ENCODE measurements at places on chromosomes 13 and 19. TPM values are rescaled to one million over a fixed set of nuclear protein-coding genes. Genes with fewer than 3 reads are reported as not detected.

TNNI3 gene
- total RNA-seq = not detected

DNA sequence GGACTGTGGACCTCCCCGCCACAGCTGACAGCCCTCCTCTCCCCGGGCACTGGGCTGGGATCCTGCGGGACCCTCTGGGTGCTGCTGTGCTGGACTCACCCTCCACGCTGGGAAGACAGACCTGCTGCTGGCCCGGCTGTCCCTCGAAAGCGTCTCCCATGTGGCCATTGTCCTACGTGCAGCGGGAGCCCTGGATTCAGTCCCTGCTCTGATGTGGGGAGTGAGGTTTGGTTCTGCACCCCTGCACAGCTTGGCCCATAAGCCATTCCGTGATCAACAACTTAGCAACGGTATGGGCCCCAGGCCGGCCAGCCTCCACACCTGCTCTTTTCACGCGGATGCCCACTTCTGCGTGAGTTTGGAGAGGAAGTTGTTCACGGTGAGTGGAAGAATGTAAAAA is 195.2 kb downstream of the TEX29 start:
- H3K27me3 ChIP-seq = no peaks in the 10 kb centered on the region
- no peaks in the 10 kb centered on the region for H3K36me3 ChIP-seq
- no peaks in the 10 kb centered on the region for H3K4me1 ChIP-seq
- H3K4me3 ChIP-seq = no peak overlapping the region
- H3K27ac ChIP-seq = no peak overlapping the region

ANGPTL4 gene
- total RNA-seq = 4.1 TPM

GRCh38 chr19:52196256-52196967 is 6.6 kb downstream of the PPP2R1A start:
- H3K27me3 ChIP-seq = no peaks in the 10 kb centered on the region
- H3K27ac ChIP-seq = no peak overlapping the region
- no peak overlapping the region for H3K4me3 ChIP-seq
- DNase-seq = no peak
- H3K4me1 ChIP-seq = peaks cover 21% of the 10 kb centered on the region

DNA sequence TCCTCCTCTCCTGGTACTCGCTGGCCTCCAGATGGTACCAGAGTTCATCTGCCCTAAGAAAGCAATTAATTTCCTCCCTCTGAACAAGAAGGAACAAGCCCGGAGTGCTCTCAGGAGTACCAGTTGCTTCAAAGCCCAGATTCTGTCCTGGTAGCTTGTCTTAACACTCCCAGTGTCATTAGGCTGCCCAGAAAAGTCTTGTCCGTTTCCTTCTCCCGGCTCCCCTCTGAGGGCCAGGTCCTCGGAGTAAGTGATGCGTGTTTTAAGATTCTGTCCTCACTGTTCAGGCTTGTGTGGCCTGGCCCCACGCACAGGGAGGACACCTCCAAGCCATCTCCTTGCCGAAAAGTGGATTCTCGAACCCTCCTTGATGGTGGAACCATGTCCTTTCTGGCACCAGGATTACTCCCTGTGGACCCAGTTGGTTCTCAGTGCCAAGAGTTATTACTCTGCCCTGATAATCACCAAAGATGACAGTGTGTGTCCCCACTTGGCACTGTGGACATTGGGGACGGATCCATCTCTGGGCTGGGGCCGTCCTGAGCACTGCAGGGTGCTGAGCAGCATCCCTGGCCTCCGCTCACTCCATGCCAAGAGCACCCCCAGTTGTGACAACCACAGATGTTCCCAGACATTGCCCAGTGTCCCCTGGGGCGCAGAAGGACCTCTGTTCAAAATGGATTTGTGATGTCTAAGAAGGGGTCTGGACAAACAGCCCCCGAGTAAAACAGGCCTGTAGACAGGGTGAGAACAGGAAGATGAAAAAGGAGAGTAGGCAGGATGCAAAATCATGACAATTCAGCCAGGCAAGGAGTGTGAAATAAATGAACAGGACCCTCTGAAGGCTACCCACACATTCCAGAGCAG is 52.4 kb downstream of the RFX2 start:
- peaks cover 8% of the 10 kb centered on the region for H3K27me3 ChIP-seq
- no peaks in the 10 kb centered on the region for H3K36me3 ChIP-seq
- peaks cover 35% of the 10 kb centered on the region for H3K4me1 ChIP-seq
- DNase-seq = no peak
- H3K4me3 ChIP-seq = no peak overlapping the region

Data from activated CD4-positive, alpha-beta T cell treated with anti-CD3 and anti-CD28 coated beads, Interleukin-2, amount 10 ng/mL, durations not matched to agents 24 days and 14 days (primary cell).